ENCODE measurements at places on chromosomes 11 and 22. TPM values are rescaled to one million over a fixed set of nuclear protein-coding genes. Genes with fewer than 3 reads are reported as not detected.

DNA sequence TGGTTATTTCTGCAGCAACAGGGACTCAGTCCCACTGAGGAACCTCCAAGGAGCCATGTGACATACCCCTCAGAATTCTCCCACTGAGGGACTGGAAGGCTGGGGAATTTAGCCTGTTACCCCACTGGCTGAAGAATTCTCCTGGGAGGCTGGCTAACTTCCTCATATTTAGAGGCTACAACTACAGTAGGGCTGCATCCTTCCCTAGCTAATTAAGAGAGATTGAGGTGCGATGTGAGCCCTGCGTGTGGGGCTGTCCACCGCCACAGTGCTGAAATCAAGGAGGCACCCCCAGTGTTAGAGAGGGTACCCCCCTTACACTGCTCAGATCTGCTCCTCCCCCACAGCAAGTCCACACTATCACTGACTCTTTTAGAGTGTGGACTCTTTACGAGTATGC is 21.1 kb downstream of the EIF3F start:
- H3K27me3 ChIP-seq: peaks cover 23% of the 10 kb centered on the region
- no peak for DNase-seq
- H3K27ac ChIP-seq: no peak overlapping the region

- H3K4me1 ChIP-seq: peaks cover 9% of the 10 kb centered on the region
- DNase-seq: no peak
- H3K27ac ChIP-seq: no peak overlapping the region
- H3K27me3 ChIP-seq: no peaks in the 10 kb centered on the region
These were observed 32.3 kb downstream of the AMOTL1 start for GRCh38 chr11:94800414-94800813.

- H3K4me1 ChIP-seq: peaks cover 29% of the 10 kb centered on the region
- no peak overlapping the region for H3K4me3 ChIP-seq
- DNase-seq: no peak
- no peaks in the 10 kb centered on the region for H3K27me3 ChIP-seq
- peaks cover 12% of the 10 kb centered on the region for H3K36me3 ChIP-seq
These were observed 165.1 kb downstream of the DBX1 start for GRCh38 chr11:19995145-19995544.

Gene MAJIN
- total RNA-seq: not detected

DNA sequence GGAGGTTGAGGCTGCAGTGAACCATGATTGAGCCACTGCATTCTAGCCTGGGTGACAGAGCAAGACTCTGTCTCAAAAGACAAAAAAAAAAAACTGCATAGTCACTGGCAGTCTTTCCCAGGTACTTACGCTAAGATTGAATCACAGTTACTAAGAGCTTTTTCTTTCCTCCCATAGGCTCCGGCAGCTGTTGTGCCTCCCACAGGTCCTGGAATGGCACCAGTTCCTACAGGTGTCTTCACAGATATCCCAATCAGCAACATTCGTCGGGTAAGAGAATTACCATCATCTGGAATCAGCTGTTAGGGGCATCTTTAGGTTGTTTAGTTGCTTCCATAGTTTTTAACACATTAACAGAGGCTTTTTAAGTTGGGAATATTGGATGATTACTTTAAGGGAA is 19.8 kb downstream of the DLAT start:
- H3K4me1 ChIP-seq: no peaks in the 10 kb centered on the region
- no peak overlapping the region for H3K27ac ChIP-seq
- H3K4me3 ChIP-seq: no peak overlapping the region
- DNase-seq: no peak
- peaks cover 55% of the 10 kb centered on the region for H3K36me3 ChIP-seq
